ENCODE measurements at places on chromosomes 2 and 18.

DNA sequence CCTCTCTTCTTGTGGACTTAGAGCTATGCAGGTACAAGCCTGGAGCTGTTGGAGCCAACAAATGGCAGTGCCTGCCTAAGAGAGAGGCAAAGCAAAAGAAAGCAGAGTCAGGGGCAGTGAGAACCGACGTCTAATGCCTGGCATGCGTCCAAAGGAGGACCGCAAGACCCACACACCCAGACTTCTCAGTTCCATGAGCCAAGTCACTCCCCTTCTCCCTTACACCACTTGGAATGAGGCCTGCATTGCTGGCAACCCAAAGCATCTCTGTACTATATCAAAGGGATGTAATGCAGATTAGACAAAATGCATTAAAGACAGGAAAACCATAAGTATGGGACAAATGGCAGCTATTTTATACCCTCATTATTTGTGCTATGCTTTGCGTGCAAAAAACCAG is 49.9 kb upstream of the RNU4ATAC start:
- DNase-seq, result peak; percentile 92

GRCh38 chr2:6692819-6693218 is 172.9 kb downstream of the CMPK2 start:
- no peak for DNase-seq

GRCh38 chr2:229571243-229571642 is 143.1 kb downstream of the DNER start:
- no peak for DNase-seq

DNA sequence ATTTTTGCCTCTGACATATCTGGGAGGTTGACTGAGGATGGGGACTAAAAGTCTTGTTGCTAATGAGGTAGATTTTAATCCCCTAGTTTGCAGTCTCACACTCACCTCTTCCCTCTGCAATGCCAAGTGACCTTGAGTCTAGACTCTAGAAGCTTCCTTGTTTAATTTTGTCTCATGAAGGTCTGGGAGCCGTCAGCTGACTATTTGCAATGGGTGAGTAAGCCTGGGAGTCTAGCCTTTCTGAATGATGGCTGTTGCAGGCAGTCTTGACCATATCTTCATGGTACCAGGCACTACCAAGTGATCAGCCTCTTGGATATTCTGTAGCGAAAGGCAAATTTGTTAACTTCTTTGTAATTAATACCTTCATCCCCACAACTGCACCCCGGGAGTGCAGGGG is 61.2 kb downstream of the ARHGAP15 start:
- no peak for DNase-seq

GRCh38 chr2:175861958-175862357 is 140.1 kb downstream of the LNPK start:
- DNase-seq, result no peak

DNA sequence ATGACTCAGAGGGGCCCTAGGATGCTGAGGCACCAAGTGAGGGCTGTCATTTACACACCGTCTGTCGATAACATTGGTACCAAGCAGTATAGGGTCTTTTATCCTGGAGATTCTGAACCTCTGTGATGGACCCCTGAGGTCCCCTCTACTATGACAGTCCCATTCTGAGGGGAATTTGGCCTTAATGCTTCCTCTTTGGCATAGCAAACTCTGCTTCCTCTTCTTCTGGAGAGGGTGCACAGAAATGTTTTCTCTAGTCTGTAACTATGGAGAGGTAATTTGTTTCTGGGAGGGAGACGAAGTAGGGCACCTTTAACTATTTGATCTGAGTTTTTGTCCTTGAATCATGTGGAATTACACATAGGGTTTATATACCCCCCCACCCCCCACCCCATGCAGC is 44.8 kb downstream of the INPP4A start:
- no peak for DNase-seq

- DNase-seq, result peak; percentile 45
Measured at GRCh38 chr2:190537765-190538164, 3.2 kb upstream of the NEMP2 start.

All from AG10803 (cell line).